ENCODE measurements at places on chromosomes 7 and 10.

DNA sequence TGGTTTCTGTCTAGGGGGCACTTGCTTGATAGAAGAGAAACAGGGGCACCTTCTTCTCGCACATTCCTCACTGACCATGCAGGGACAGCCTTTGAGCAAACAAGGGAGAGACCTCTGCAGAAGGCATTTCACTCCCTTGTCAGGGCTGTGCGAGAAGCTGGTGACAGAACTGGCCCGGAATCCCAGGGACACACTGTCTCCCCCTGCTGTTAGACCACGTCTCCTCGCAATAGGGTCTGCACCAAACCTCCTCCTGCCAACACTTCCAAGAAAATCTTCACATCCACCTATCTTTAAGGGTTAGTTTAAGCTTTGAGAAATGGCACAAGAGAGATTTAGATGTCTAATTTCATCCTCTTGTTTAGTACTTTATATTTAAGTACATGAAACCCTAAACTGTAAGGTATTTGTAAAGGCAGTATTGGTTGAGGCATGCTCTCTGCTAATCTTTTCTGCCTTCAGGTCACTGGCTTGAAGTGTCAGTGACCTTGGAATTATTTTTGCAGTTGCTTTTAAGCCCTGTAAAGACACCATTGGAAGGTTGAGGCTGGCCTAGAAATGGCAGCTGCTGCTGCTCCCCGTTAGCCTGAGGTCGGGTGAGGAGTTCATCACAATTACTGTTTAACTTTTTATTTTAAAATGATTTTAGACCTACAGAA lies 37.0 kb downstream of the RBM20 start:
- peak; percentile 6 for DNase-seq
- peaks cover 55% of the 10 kb centered on the region for H3K27me3 ChIP-seq
- no peak overlapping the region for H3K4me3 ChIP-seq
- no peaks in the 10 kb centered on the region for H3K36me3 ChIP-seq
- H3K4me1 ChIP-seq: peaks cover 17% of the 10 kb centered on the region

DNA sequence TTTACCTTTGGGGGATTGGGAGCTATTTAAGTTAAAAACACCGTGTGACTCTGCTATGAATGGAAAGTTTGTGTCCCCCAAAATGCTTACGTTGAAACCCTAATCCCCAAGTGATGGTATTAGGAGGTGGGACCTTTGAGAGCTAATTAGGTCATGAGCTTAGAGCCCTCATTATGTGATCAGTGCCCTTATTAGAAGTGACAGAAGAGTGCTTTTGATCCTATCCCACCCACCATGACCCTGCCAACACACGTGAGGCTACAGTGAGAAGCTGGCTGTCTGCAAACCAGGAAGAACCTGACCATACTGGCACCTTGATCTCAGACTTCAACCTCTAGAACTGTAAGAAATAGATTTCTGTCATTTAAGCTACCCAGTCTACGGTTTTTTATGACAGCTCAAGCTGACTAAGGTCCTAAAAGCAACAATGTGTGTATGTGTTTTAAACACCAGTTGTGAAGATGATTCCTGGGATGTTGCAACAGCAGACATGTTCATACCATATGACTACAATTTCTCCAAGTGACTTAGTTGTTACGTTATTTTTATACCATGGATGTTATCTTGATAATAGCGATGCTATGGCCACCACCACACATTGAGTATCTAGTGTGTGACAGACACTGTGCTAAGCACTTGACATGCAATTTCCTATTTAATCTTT lies 124.4 kb downstream of the PIP4K2A start:
- H3K4me3 ChIP-seq: no peak overlapping the region
- H3K4me1 ChIP-seq: peaks cover 17% of the 10 kb centered on the region
- DNase-seq: no peak
- peaks cover 16% of the 10 kb centered on the region for H3K36me3 ChIP-seq
- H3K27ac ChIP-seq: peak overlapping the region; percentile 27
- H3K27me3 ChIP-seq: peaks cover 1% of the 10 kb centered on the region

GRCh38 chr7:54581511-54581910 lies 39.3 kb downstream of the VSTM2A start:
- no peak for DNase-seq
- H3K4me3 ChIP-seq: no peak overlapping the region
- no peaks in the 10 kb centered on the region for H3K4me1 ChIP-seq
- H3K36me3 ChIP-seq: no peaks in the 10 kb centered on the region
- no peaks in the 10 kb centered on the region for H3K27me3 ChIP-seq

DNA sequence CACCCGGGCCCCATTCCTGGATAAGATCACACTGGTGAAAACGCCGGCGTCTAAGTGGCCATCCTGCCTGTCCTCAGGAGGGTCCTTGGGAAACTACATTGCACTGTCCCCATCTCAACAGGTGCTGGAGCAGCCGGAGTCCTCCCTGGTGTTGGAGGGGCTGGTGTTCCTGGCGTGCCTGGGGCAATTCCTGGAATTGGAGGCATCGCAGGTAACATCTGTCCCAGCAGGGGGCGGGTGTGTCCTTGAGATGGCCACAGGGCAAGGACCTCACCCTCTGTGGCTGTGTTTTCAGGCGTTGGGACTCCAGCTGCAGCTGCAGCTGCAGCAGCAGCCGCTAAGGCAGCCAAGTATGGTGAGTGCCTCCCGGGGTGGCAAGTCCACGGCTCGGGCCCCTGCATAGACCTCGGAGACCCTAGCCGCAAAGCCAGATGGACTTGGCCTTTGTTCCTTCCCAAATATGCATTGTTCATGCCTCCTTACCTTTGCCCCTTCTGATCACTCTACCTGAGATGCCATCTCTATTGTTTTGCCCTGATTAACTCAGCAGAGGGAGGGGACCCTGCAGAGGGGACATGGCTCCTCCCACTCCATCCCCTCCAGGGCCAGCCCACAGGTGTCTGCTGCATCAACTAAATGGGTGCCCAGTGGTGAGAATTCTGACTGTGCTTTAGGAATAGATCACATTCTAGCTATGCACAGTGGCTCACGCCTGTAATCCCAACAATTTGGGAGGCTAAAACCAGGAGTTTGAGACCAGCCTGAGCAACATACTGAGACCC lies 23.8 kb downstream of the ELN start:
- no peak overlapping the region for H3K4me3 ChIP-seq
- H3K36me3 ChIP-seq: peaks cover 4% of the 10 kb centered on the region
- H3K27me3 ChIP-seq: peaks cover 4% of the 10 kb centered on the region
- no peak for DNase-seq
- H3K27ac ChIP-seq: no peak overlapping the region

- no peak for DNase-seq
- no peaks in the 10 kb centered on the region for H3K36me3 ChIP-seq
- no peak overlapping the region for H3K27ac ChIP-seq
- no peaks in the 10 kb centered on the region for H3K4me1 ChIP-seq
- peaks cover 28% of the 10 kb centered on the region for H3K27me3 ChIP-seq
Observed at GRCh38 chr10:93767724-93768399, 10.1 kb downstream of the LGI1 start.

- H3K4me3 ChIP-seq: no peak overlapping the region
- peaks cover 79% of the 10 kb centered on the region for H3K4me1 ChIP-seq
- DNase-seq: no peak
- H3K27ac ChIP-seq: peak overlapping the region; percentile 55
Observed at GRCh38 chr10:77866598-77866997, 60.0 kb downstream of the DLG5 start.
